Stimulated activated CD8-positive, alpha-beta memory T cell treated with anti-CD3 and anti-CD28 coated beads, Interleukin-7, amount 100 ng/mL, for 48 hours (primary cell): ENCODE measurements at places on chromosomes 12 and 14.

DNA sequence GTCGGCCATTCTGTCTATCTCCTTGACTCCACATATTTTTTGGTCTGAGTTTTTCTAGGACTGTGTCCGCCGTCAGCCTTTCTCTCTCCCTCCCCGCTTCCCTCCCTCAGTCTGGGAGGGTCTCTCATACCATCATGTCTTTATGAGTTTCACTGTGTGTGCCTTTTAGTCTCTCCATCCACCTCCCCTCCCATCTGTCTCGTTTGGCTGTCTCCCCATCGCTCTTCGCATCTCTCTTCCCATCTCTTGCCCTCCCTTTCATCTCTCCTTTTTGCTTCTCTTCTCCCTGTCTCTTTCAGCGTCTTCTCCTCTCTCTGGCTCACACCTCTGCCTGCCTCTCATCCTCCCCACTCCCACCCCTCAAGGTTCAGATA lies 6.9 kb upstream of the CISTR start:
- no peak for DNase-seq

- peak; percentile 49 for DNase-seq
Measured at GRCh38 chr14:69635981-69636639, 24.7 kb downstream of the SUSD6 start.

DNA sequence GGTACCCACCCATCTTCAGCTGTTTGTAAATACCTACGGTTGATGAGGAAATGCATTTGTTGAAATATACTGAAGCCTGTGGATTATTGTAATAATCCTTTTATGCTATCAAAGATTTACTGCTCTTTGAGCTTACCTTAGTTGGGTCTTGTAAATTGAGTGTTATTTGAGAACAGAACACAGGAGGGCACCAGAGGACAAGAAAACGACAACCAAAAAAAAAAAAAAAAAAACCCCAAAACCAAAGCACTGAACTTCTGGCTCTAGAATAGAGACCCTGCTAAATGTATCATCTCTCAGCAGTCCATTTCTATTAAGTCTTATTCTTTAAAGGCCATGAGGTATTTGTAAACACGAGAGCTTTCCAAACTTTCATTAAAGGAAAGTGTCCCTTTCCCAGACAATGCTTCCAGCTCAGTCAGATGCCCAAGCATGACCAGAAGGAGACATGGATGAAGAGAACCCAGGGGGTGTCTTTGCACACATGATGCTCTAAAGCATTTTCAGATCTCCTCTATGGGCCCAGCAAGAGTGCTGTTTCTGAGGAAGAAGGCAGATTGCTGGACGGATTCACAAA lies 763.9 kb downstream of the NRXN3 start:
- no peak for DNase-seq

DNA sequence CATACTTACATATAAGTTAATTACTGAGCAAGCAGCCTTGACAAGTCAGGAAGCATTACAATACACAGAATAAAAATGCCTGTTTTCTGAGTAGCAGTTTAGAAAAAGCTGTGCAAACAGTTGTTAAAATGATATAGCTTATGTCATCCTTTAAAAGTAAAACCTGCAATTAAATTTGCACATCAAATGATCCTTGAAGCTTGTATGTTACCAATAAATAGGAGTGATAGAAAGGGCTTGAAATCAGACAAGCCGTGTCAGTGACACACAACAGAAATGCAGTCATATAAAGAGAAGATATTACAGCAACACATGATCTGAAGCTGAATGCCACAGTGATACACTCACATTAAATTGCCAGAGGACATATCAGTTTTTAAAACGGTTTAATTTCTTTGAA lies 70.0 kb downstream of the EPS8 start:
- DNase-seq: no peak

DNA sequence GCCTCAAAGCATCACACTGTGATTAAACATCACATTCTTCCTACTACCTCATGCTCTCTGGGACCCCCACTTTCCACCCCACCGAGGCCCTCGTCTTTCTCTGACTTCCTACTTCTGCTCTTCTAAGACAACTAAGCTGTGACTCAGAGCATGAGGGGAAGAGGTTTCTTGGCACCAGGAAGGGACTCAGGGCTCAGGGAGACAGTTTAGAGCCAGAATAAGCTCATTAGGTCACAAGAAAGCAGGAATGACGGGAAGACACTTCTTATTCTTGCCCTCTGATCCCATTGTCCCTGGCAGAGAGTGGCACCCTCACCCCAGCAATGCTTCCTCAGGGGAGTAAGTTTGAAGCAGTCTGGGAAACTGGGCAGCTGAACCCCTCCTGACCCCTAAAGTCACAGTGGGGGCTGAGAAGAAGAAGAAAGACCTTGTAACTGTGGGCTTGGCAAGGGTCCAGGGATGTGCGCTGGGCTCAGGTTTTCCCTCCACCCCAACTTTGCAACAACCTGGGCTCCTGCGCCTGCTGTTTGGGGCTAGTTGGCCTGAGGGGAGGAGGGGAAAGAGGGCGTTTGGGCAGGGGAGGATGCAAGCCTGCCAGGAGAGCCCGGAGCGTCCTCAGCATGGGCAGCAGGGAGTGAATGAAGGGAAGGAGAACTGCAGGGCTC lies 64.6 kb upstream of the ACTN1 start:
- no peak for DNase-seq

- DNase-seq: no peak
Measured at GRCh38 chr12:26135010-26135420, 10.2 kb upstream of the BHLHE41 start.

DNA sequence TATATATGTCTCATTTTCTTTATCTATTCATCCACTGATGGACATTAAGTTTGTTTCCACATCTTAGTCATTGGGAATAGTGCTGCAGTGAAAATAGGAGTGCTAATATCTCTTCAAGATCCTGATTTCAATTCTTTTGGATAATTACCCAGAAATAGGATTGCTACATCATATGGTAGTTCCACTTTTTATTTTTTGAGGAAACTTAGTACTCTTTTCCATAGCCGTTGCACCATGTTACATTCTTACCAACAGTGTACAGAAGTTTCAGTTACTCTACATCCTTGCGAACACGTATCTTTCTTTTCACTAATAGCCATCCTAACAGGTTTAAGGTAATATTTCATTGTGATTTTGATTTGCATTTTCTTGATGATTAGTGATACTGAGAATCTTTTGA lies 29.8 kb downstream of the TESPA1 start:
- no peak for DNase-seq

DNA sequence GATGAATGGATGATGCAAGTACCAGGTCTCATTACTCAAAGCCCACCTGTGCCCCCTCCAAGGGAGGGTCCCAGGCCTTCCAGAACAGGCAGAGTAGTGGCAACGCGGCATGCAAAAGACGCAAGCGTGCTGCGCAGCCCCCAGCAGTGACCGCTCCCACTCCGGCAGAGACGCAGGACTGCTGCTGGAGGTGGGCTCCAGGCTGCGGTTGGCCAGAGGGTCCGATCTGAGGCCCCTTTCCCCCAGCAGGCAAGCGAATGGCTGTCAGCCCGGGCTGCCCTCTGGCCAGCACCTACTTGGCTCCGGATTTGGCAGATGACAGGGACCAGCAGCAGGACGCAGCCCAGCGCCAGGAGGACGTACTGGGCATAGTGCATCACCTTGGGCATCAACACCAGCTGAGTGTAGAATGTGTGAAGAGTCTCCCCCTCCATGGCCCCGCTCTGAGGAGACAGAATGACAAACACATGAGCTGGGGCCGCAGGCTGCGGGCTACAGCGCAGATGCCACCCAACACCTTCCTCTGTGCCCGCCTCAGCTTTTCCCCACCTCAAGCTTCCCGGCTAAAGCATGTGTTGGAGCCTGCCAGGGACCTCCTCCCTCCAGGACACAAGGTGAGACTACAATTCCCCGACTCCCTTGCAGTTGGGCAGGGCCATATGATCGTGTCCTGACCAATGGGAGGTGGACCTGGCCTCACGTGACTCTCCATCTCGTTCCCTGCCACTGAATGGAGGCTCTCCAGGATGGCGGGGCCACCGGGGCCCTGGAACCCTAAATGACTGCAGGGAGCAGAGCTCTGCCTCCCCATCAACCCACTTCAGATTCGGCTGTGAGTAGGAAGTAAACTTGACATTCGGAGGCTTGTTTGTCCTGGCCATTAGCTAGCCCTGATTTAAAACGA lies 77.4 kb downstream of the SCARB1 start:
- no peak for DNase-seq

- DNase-seq: no peak
Measured at GRCh38 chr12:123305136-123305535, 33.5 kb upstream of the CDK2AP1 start.

- no peak for DNase-seq
Measured at GRCh38 chr12:106147956-106148355, 9.2 kb upstream of the NUAK1 start.
